Activated CD4-positive, alpha-beta memory T cell treated with anti-CD3 and anti-CD28 coated beads, Interleukin-2, amount 10 ng/mL, durations not matched to agents 7 days and 5 days (primary cell): ENCODE measurements at places on chromosomes 12 and 14. TPM values are rescaled to one million over a fixed set of nuclear protein-coding genes. Genes with fewer than 3 reads are reported as not detected.

The AHNAK2 gene
- total RNA-seq = not detected

The BRI3BP gene
- 22.5 TPM for total RNA-seq

GRCh38 chr12:56804169-56804568, 41.0 kb downstream of the HSD17B6 start:
- H3K27me3 ChIP-seq = peaks cover 4% of the 10 kb centered on the region
- H3K4me3 ChIP-seq = no peak overlapping the region
- H3K36me3 ChIP-seq = peaks cover 3% of the 10 kb centered on the region
- no peak for DNase-seq
- H3K4me1 ChIP-seq = no peaks in the 10 kb centered on the region

The IL22 gene
- total RNA-seq = 3.8 TPM
